IMR-90 (cell line): ENCODE measurements at places on chromosomes 3 and 15.

- DNase-seq: no peak
Measured at GRCh38 chr3:21502656-21503055, 248.4 kb downstream of the ZNF385D start.

GRCh38 chr3:128056258-128056657 lies 4.0 kb downstream of the SEC61A1 start:
- no peak for DNase-seq

DNA sequence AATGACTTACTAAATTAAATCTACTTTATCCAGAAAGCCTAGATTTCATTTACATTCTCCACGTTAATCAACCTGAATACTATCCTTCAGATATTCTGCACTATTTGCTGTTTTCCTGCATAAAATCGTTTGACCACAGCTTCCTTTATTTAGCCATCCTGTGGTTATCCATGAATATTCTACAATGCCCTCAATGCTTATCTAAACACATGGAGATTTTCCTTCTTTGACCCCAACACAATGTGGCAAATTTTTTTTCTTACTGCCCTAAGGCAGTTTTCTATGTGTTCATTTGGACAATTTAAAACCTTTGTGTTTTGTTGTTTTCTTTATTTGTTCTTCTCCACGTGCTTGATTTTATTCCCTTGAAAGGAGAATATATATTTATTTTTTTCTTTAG lies 495.5 kb upstream of the ROBO1 start:
- no peak for DNase-seq

DNA sequence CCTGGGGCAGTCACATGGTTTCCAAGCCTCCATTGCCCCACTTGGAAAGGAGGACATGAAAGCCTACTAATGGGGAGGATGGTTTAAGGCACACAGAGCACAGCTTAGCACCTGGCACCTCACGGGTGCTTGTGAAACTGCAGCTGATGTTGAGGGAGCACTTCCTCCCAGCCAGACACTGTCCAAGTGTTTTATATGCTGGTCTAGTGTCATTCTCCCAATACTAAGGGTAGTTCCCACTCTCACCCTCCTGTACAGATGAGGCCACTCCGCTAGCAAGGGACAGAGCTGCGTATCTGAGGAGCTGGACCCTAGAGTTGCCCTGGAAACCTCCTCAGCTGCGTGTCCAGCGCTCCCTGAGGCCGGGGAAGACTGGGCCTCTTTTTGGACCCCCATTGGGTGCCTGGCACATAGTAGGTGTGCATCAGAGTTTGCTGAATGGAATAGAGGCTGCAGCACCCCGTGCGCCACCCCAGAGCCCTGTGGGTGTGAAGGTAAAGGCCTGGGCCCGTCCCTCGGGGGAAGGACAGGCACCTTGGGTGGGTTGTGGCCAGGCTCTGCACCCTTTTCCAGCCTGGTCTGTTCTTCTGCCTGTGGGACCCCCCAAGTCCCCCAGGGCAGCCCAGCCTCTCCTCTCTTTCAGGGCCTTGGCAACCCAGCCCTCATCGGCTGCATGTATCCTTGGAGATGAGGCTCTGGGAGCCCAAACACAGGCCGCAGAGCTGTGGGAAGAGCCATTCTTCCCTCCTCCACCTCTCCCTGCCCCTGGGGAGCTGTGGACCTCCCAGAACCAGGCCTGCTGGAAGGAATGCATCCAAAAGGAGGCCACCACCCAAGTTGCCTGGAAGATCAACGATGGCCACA lies 31.3 kb downstream of the DNASE1L3 start:
- no peak for DNase-seq

GRCh38 chr3:56815589-56815988 lies 13.8 kb upstream of the ARHGEF3 start:
- no peak for DNase-seq

DNA sequence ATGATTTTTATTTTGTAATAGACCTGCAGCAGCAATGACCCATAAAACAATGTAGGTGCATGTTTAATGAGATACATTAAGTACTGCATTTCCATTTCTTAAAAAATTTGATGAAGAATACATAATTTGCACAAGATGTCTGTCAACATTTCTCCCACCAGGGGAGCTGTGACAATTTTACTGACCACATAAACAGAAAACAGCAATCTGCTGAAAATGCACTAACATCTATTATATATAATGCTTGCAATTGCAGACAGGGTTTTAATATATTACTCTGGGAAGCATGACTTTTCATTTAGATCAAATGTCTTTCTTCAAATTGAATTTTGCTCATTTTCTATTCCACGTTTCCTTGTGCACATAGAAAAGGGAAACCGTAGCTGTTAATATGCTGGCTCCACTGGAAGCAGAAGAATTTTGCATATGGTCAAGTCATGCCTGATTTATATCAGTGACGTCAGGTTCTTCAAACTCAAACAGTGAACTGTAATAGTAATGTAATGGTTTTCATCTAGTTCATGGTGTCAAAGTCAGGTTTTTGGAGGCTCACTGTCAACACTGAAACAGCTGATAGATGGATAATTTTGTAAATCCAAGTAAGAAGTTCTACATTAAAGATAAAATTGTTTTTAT lies 79.8 kb upstream of the IGF1R start:
- no peak for DNase-seq

DNA sequence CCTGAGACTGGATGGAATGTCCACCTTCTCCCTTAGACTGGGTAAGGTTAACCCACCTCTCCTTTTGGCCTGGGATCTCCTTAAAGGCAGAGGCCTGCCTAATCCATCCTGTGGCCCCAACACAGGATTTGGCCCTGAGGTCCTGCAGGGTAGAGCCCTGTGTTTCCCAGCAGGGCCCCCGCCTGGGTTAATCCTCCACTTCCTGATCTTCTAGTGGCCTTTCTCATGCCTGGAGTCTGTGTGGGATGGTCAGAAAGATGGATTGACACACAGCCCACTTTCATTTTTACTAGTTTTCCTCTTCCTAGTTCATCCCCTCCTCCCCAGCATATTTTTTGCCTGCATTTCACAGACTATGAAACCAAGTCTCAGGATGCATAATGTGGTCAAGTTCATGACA lies 48.9 kb upstream of the SLC6A6 start:
- no peak for DNase-seq

DNA sequence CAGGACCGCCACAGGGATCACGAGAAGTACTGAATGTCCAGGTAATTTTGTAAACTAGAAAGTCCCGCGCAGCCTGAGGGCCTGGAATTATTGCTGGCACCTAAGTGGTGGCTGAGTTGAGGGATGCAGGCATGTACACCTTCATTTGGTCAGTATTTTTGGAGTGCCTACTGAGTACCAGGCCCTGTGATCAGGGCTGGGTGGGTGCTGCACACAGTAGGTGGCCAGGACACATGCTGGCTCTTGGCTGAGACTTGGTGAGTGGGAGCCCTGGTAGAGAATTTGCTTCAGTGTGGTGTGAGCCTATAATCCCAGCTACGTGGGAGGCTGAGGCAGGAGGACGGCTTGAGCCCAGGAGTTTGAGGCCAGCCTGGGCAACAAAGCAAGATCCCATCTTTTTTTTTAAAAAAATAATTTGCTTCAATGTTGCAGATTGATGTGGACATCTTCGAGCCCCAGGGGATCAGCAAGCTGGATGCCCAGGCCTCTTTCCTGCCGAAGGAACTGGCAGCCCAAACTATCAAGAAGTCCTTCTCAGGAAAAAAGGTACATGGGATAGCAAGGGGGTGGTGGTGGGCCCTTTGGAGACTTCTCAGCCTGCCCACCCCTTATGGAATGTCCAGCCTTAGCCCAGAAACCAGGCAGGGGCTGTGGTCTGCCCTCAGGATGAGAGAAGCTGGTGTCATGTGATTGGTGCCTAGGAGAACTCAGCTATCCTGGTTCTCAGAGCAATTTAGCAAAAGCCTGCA lies 2.6 kb downstream of the ITIH1 start:
- no peak for DNase-seq

DNA sequence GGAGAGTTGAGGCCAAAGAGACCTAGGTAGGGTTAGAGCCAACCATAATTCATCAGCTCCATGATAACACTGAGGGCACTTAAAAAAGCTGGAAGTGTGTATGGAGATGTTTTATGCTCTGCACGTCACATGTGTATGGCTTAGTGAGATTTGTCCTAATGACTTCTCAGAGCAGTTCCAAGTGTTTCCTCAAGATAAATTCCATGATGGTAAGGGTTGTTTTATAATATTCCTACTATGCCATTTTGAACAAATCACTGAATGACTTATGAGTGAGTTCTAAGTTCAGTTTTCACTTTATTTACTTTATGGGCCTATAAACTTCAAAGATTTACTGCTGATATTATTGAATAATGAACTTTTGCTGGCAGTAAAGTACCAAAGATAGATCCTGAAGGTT lies 28.1 kb downstream of the TEX9 start:
- no peak for DNase-seq

DNA sequence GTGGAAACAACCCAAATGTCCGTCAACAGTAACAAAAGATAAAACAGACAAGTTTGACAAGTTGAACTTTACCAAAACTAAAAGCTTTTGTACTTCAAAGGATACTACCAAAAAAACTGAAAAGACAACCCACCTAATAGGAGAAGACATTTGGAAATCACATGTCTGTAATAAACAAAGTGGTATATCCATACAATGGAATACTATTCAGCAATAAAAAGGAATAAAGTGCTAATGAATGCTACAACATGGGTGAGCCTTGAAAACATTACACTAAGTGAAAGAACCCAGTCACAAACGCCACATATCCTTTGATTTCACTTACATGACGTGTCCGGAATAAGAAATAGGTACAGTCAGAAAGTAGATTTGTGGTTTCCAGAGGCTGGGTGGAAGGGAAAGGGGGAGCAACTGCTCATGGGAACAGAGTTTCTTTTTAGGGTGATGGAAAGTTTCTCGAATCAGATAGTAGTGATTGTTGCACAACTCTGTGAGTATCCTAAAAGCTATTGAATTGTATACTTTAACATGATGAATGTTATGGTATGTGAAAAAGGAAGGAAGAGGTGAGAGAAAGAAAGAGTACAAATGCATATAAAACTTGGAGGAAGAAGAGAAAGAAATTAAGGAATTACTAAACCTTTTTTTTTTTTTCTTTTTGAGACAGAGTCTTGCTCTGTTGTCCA lies 72.7 kb upstream of the ABHD2 start:
- DNase-seq: no peak

GRCh38 chr3:147298511-147298982 lies 107.8 kb downstream of the ZIC4 start:
- peak; percentile 100 for DNase-seq

DNA sequence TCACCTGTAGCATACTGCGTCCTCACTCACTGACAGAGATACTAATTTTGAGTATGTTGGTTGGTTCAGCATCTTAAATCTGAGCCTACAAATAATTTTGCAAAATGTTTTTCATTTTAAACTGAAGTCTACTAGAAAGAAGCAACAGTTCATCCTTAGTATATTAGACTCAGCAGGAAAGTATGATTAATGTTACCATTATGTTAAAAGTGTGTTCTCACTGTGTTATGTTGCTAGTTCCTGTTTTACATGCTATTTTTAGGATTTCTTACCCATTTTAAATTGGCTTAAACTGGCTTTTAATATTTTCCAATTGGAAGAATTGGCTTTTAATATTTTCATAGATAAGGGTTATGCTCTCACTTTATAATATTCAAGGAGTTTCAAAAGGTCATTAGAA lies 25.7 kb downstream of the ACKR4 start:
- no peak for DNase-seq

GRCh38 chr3:17320266-17320665 lies 422.2 kb downstream of the TBC1D5 start:
- peak; percentile 20 for DNase-seq

DNA sequence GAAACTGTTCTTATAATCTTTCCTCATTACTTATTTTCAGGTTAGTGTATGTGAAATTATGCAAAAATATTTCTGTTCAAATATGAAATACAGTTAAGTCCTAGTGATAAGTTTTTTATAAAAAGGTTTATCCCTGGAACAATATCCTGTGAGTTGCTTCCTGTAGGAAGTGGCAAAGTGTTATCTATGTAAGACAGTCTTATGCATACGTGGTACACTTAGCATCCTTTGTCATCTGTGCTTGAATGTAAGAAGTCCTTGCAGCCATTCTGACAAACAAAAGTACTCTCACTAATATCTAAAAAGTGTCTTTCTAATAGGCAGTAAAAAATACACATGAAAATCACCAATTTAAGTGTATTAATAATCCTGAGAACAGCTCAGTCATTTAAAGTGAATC lies 372.5 kb upstream of the BCHE start:
- DNase-seq: no peak

- DNase-seq: peak; percentile 86
Measured at GRCh38 chr3:178352326-178353005, 183.8 kb upstream of the KCNMB2 start.

DNA sequence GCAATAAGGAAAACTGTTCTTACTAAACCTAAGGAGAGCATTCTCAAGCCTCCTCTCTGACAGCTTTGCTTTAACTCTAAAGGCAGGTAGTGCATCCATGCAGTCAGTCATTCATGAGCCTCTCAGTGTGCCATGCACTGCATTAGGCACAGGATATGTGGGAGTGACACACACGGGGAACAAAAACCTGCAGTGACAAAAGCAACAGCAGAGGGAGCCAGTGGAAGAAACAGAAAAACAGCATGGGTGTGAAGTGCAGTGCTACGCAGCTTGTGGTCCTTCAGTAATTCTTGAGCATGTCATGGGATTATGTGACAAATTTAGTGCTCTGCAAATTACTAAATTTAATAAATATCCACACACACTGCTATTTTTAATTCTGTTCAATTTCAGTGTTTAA lies 230.7 kb downstream of the BBX start:
- peak; percentile 30 for DNase-seq

- DNase-seq: no peak
Measured at GRCh38 chr15:62079594-62079993, 12.8 kb downstream of the C2CD4A start.

DNA sequence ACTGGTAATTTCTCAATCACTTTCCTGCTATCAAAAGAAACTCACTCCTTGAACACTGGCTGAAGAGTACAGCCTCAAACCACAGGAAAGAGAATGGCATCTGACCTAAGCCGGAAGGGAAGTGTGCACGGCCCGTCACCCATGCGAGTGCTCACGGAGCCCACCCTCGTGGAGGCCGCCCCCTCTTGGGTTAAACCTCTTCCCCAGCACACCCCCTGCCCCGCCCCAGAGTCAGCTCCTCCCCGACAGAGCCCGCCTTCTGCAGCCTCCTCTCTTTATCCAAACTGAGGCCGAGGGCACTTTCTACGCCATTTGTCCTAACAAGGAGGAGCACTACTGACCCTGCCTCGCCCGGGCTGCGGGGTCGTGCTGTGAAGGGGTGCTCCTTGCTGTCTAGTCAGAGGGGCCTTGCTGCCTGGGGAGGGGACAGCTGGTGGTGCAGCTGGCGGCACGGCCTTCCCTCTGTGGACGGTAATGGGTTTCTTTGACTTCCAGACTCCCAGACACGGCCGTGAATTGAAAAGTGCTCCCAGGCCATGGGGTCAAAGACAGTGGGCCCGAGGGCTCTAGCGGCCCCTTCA lies 137.7 kb downstream of the NSMCE3 start:
- no peak for DNase-seq
